ENCODE measurements at places on chromosomes 7 and 10.

DNA sequence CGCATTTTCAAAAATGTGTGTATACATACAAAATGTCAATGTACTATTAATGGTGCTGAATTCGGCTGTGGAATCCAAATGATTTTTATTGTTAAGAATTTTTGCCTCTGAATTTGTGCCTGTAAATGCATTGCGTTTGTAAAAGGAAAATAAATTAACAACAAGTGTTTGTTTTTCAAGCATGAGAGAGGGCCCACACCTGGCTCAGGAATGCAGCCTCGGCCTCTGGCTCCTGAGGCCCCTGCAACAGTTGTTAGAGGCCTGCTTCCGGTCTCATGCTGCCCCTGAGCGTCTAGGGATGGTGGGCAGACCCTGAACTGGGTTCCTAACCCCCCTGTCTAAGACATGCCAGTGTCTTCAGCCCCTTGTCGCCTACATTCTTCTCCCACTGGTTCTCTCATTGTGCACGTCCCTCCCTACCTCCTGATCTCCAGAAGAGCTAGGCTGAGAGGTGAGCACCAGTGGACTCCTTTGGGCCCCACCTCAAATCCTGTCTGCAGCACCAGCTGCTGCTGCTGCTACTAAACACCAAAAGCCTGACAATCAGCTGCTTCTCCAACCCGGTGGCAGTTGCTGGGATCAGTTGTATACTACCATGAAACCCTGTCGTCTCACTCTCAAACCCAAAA is 1.9 kb upstream of the BTBD16 start:
- DNase-seq = no peak

GRCh38 chr10:4109469-4109868 is 324.5 kb upstream of the KLF6 start:
- DNase-seq = no peak

DNA sequence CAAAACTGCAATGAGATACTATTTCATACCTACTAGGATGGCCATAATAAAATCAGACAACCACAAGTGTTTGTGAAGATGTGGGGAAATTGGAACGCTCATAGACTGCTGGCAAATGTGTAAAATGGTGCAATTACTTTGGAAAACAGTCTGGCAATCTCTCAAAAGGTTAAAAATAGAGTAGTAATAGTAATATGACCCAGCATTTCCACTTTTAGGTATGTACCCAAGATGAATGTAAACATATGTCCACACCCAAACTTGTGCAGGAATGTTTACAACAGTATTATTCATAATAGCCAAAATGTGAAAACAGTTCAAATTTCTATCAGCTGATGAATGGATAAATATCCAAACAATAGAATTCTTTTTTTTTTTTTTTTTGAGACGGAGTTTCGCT is 731.6 kb upstream of the ANKRD30A start:
- DNase-seq = no peak

- no peak for DNase-seq
Observed at GRCh38 chr7:131681961-131682360, 125.5 kb upstream of the PODXL start.

GRCh38 chr10:62305813-62306212 is 37.2 kb upstream of the RTKN2 start:
- no peak for DNase-seq

DNA sequence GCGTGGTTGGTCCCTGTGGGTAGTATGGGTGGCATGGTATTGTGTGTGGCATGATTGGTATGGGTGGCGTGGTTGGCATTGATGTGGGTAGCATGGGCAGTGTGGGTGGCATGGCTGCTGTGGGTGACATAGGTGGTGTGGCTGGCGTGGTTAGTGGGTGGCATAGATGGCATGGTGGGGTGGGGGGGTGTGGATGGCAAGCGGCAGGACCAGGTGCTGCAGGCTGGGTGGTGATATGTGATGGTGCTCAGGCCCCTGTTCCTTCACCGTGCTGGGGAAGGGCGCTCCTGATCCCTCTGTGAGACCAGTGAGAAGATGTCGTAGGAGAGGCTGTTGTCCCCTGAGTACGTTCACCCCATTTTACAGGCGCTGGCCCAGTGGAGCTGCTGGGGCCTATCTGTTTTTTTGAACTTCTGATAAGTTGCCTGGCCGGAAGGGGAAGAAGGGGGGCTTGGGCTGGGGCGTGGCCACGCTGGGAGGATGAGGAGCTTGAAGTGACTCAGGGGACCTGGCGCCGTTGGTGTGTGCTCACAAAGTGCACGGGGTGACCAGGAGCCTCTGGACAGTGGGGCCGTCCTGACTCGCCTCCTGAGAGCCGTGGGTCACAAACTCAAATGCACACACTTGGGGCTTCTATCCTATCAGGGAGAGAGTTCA is 17.5 kb downstream of the INPP5A start:
- peak; percentile 38 for DNase-seq

DNA sequence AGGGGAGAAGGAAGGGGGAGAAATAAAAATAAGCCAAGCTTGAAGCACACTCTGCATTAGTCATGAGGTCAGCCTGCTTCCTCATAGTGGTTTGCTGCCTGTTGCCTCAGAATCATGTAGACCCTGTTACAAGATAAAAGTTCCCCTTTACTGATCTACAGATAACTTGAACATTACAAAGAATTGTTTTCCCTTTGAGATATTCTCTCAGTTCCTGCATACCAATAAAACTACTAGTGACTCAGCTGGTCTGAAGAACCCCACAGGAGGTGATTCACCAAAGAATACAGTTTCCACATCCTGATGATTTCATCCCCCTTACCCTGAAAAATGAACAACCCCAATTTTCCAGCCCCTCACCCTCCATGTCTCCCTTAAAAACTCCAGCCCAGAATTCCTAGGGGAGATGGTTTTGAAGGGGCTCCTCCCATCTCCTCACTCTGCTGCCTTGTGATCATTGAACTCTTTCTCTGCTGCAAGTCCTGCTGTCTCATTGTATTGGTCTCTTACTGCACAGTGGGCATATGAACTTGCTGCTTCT is 31.5 kb upstream of the NRP1 start:
- peak; percentile 3 for DNase-seq

GRCh38 chr7:40099837-40100236 is 34.6 kb downstream of the MPLKIP start:
- no peak for DNase-seq

DNA sequence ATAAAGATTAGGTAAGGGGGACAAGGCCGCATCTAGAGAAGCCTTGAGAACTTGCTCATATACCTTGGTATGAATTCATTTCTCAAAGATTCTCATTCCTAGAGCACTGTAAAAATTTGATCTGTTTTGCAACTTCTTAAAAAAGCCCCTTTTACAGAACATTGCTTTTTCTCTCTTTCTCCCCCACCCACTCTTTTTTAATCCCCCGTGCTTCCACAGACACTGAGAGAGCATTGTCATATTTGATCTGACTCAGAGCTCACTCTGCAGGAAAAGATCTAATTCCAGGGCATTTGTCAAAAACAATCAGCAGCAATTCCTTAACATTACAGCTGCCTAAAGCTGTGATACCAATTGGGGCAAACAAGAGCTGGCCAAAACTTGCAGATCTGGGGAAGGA is 92.0 kb downstream of the ARHGAP22 start:
- no peak for DNase-seq

- DNase-seq = no peak
Observed at GRCh38 chr7:8441106-8441965, 7.9 kb downstream of the NXPH1 start.

DNA sequence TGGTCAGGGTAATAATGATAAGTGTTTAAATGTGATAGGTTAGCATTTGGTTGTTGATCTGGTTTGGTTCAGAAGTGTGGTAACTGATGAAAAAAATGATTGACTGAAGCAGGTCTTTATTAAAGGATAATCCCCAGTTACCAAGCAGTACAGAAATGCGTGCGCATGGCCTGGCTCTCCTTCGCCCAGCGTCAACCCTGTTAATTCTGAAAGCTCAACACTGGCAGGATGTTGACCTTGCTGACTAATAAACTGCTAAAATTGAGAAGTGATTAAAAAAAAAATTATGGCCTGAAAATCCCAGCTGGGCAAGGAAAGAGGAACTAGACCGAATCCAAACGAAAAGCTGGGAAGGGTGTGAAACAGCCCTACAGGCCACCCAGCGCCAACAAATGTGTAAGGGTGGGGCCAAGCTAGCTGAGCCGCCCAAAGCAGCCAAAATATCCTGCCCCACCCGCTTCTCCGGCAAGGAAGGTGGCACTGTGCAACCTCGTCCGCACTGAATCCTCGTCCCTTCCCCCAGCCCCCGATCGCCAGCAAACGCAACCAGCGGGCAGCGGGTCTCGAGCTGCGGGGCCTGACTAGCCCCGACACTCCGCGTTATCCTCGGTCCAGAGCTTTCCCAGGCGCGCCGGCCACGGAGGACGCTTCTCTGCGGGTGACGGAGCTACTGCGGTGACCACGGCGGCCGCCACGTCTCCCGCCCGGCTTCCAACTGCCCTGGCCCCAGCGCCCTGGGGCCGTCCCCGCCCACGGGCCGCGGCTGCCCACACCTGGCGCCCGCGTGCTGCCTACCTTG is 561 bp downstream of the SHTN1 start:
- peak; percentile 6 for DNase-seq
